NCI-H510A treated with DMSO at 0.1 percent for 48 hours (cell line): ENCODE measurements at places on chromosomes 6 and 20.

DNA sequence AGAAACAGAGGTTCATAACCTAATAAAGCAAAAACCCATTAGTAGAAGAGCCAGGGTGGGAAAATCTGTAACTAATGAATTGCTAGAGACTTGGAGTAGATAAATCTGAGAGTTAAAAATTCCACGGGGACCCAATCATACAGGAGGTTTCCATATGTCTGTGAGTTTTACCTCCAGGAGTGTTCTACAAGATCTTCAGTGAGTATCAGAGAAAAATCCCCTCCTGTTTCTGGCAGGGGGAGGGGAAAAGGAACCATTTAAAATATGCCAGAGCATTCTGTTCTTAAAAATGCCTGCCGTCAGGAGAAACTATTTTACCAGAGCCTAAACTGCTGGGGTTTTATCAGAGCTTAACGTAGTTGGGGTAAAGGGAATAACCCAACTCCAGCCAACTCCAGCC is 54.0 kb upstream of the PLN start:
- DNase-seq = no peak

- no peak for DNase-seq
Observed at GRCh38 chr20:9220874-9221547, 152.1 kb downstream of the PLCB4 start.

DNA sequence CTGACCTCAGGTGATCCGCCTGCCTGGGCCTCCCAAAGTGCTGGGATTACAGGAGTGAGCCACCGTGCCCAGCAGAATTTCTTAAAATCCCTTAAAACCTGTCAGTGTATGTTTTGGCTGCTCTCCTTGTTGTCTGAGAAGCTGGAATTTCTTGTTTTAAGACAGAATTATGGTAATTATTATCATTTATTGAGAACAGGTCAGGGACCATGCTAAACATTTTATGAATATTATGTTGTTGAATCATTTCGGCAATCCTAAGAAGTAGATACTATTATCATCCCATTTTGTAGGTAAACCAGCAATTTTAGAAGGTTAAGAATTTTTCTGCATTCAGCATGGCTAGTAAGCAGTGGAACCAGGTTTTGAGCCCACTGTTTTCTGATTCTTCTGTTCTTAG is 86.1 kb upstream of the AKIRIN2 start:
- DNase-seq = no peak

DNA sequence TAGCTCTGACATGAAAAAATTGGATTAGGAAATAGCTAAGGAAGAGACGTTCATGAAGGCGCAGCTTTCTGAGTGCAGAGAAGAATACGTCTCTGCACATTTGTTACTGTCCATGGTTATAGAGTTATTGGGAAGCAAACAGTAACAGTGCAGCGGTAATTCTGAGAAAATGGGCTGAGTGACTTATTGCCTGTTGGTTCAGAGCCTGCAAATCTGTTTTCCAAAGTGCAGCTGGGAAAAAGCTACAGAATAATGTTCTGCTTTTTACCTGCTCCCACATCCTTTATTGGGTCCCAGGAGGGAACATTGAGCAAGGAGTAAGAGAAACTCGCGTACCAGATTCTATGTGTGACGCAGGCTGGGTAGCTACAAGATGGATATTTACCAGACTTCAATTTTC is 160.2 kb downstream of the BTBD3 start:
- DNase-seq = no peak

DNA sequence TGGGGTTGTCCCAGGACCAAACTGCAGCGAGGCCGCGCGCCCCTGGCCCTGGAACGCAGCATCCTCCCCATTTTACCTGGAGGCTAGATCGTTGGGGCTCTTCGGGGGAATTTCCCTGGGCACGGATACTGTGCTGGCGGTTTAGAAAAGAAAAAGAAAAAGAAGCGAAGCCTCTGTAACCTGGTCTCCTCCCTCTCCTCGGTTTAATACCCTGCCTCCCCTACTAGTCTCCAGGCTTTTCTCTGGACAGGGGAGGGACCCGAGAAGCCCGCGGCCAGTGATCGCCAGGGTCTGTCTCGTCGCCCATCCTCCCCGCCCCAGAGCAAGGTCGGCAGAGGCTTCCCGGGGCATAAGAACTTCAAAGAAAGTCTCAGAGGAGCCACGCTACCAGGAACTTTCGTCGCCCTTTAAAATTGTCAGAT is 6.1 kb upstream of the LAMP5 start:
- DNase-seq = no peak

DNA sequence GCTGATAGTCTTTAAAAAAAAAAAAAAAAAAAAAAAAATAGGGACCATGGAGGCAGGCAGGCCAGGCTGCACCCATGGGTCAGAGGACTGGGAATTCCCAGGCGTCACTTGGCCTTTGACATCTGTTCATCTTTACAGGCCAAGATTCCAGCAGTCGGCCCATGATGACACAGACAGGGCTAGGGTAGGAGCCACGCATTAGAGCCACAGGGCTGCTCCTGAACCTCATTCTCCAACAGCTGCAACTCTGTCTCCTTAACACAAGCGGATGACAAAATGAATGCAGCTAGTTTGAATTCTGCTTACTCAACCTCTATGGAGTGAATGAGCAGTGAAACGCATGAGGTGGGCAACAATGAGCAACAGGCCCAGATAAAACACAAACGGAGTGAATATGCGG is 126.4 kb downstream of the LY86 start:
- no peak for DNase-seq
